Cardiac septum (tissue), 1 donor: ENCODE measurements at places on chromosomes 4 and X. TPM values are rescaled to one million over a fixed set of nuclear protein-coding genes. Genes with fewer than 3 reads are reported as not detected.

Gene WNK3
- total RNA-seq, result 0.65 TPM

Gene TLL1
- total RNA-seq, result 0.67 TPM

Gene NAA11
- not detected for total RNA-seq

Gene CCSER1
- total RNA-seq, result 15.7 TPM

Gene RHOXF1
- not detected for total RNA-seq

Gene STK26
- 1.7 TPM for total RNA-seq

Gene GUCY1A1
- total RNA-seq, result 40.5 TPM

Gene CACNA1F
- total RNA-seq, result 0.08 TPM

DNA sequence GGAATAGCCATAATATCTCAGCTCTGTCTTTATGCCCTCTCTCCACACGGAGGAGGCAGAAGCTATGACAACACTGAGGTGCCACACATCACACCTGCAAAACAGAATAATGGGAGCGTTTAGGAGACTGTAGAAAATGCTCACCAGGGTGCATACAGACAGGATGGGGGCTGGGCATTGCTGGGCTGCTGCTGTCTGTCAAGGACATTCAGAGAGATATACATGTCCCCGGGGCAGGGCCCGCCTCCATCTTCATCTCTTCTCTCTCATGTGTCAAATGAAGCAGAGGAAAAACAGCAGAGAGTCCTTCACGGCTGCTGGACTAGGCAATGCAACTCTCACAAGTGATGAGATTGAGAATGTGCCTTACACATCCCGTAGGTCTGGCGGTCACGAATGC lies 65.3 kb upstream of the DHRSX start:
- DNase-seq, result no peak

DNA sequence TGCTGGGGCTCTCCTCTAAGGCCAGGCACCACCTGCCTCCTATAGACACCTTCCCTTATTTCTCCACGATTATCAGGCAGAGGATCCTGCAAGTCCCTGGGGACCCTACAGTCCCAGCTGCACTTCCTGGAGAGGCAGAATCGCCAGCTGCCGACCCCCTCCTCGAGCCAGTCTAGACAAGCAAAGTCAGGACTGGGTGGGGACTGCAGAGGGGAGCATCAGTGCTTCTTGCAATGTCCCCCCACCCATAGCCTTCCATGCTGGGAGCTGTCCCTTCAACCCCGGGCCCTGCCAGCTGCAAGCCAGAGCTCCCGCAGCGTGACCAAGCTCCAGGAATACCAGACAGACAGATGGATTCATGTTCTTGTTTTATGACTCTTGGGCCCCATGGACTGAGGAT lies 1.4 kb upstream of the CRMP1 start:
- DNase-seq, result no peak

DNA sequence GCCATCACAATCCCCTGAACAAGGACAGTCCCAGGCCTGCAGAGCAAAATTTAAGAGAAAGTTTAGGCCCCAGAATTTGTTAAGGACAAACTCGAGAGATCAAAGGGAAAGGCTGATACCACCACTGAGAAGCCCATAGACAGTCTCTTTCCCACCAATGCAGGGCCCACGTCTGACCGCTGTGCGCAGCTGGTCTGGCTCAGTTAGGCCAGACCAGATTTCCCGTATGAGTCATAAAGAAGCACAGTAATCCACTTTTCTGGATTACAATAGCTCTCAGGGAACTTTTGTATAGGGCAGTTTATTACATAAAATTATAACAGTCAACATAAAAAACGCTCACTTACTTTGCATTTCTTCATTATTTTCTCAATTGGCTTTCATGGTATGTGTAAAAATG lies 259.5 kb downstream of the RCHY1 start:
- no peak for DNase-seq

- no peak for DNase-seq
Observed at GRCh38 chr4:159505266-159505975, 402.5 kb downstream of the RAPGEF2 start.

DNA sequence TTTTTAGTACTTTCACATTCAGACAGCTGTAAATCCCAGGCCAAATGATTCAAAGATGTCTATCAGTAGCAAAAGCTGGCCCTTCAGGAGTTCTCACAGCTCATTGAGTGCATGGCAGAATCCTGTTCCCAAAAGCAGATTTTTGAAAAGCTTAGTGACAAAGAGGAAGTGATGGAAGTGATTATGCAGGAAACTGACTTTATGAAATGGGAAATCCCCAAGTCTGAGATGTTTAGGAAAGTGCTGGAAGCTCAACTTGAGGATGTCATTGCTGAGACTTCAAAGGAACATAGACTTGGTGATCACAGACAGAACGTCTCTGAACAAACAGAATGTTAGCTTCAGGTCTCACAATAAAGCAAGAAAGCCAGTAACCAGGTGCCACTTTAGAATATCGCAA lies 51.0 kb upstream of the CFAP47 start:
- no peak for DNase-seq

DNA sequence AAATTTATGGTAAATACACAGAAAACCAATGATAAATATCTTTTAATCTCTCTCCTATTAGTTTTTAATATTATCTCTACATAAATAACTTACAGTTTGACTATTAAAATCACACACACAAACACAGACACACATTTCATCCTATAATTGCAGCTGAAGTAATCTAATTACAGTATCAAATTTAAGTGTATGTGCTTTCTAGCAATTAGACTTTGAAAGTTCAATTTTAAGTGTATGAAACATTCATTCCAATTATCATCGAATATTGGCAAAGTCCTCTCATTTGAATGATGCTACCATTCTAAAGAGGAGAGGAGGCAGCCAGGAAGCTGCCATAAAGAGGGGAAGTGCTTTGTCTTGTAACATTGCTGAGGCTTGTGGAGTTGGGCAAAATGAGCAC lies 221.2 kb upstream of the PABPC4L start:
- DNase-seq, result no peak

DNA sequence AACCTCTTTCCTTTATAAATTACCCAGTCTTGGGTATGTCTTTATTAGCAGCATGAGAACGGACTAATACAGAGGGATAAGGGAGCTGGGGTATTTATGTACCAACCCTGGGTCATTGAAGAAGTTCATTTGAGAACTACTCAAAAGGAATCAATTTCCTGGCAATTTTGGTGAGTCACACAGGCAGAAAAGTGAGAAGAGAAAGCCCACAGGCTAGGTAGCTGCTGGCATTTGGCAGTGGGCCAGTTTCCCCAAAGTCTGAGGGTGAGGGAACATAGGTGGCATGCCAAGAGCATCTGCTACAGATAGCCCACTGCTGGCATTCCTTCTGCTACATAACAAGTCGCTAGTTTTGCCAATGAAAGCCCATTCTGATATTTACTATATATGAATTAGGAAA lies 411.2 kb downstream of the MID1IP1 start:
- DNase-seq, result no peak

DNA sequence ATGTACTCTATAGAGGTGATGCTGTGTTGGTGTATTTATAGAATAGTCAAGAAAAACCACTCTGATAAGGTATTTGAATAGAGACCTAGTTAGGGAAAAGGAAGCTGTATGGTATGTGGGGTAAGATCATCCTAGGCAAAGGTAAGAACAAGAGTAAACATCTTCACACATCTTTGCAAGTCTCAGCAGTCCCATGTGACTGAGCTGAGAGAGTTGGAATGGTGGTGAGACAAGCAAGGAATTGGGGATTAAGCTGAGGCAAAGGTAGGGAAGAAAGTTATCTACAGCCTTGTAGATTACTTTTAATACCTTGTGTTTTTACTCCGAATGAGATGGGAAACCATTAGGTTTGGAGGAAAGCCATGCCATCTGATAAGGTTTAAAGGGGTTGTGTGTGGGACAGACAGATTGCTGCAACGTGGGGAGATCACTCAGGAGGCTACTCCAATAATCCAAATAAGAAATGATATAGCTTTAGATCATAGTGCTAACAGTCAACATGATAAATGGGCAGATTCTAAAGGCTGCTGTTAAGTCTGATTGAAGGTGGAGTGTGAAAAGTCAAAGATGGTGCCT lies 31.7 kb upstream of the MANBA start:
- DNase-seq, result no peak

GRCh38 chrX:154417157-154417556 lies 5.8 kb downstream of the TAFAZZIN start:
- DNase-seq, result no peak

- DNase-seq, result no peak
Observed at GRCh38 chr4:105998171-105999063, 103.1 kb downstream of the NPNT start.

GRCh38 chrX:40694802-40695201 lies 40.5 kb downstream of the MED14 start:
- DNase-seq, result no peak

DNA sequence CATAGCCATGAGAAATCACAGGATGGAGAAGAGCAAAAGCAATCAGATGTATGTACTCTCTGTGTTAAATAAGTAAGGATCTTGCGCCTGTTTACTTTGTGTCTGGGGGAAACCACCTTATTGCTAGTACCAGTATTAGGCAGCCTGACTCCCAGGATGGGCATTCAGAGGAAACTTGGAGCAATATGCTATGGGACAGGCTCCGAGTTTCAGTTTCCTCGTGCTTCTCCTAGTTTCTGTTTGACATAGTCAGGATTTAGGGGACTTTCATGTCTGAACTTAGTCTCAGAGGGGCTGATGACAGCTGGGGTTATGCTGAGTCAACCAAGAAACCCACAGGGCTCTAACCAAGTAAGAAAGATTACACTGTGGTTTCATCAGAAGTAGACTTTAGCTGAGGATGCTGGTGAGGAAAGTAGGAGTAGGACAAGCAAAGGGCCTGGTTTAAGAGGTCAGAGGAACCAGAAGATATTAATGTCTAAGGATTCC lies 13.5 kb downstream of the NSUN7 start:
- no peak for DNase-seq
